ENCODE measurements at places on chromosomes 2 and 18.
A peak's percentile ranks its signal among the peaks of the same experiment; 100 is the strongest.

DNA sequence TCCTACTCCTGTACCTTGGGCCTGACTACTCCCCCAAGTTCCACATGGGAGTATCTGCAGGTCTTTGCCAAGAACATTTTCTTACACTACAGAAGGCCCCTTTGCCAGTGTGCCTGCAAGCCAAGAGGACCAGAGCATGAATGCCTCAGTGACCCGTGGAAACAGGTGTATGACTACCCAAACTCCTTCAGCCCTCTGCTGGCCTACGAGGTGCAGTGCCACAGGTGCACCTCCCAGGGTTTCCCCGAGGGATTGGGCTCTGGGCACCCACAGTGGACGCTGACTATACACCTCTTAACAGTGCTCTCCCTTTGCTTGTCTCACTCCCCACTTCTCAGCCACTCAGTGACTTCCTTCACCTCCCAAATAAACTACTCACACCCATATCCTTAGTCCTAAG, 91.4 kb downstream of the COL6A3 start:
- peak; percentile 55 for DNase-seq

GRCh38 chr2:208315081-208315788, 49.2 kb downstream of the PIKFYVE start:
- DNase-seq, result no peak

DNA sequence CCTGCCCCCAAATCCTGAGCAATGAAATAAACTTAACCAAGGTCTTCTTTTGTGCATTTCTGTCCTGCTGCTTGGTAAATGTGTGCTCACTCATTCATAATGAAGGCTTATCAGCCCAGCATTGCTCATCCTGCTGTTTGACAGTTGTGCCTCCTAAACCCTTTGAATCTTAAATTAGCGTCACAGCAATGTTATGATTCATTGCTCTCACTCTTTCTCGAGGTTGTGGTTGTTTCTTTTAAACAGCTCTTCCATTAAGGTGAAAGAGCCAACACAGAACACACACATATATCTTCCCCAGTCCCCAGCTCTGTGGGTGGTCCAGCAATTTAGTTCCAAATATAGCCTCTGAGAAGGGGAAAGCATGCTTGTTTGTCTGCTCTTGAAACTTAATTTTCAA, 84.0 kb downstream of the EVA1A start:
- DNase-seq, result no peak

GRCh38 chr2:96506016-96506906, 1.1 kb upstream of the NEURL3 start:
- DNase-seq, result peak; percentile 45

DNA sequence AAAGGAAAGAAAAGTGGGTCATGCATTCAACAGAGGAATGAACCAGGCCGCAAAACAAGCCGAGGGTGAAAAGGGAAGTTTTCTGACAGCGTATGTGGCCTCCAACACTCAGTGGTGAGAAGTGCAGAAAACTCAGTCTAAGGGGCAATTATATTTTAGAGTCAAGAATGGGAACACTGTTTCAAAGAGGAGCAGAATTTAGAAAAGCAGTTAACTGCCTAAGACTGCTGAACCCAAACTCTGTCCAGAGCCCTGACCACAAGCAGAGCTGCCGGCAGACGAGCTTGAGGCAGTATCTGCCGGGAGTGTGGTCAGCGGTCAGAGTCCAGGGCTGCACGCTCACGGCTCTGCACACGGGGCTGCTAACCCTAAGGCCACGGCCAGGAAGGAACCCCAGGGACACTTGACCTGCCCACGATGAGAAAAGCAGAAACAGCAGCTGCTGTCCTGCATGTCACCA, 347.0 kb upstream of the ID2 start:
- DNase-seq, result no peak

- DNase-seq, result no peak
These were observed 750.5 kb downstream of the CPS1 start for GRCh38 chr2:211306929-211307328.

- no peak for DNase-seq
These were observed 52.2 kb upstream of the PTPRM start for GRCh38 chr18:7514796-7515440.

GRCh38 chr2:22454826-22455485, 930.0 kb upstream of the KLHL29 start:
- DNase-seq, result no peak

GRCh38 chr18:52310651-52311050, 29.3 kb upstream of the DCC start:
- DNase-seq, result no peak

DNA sequence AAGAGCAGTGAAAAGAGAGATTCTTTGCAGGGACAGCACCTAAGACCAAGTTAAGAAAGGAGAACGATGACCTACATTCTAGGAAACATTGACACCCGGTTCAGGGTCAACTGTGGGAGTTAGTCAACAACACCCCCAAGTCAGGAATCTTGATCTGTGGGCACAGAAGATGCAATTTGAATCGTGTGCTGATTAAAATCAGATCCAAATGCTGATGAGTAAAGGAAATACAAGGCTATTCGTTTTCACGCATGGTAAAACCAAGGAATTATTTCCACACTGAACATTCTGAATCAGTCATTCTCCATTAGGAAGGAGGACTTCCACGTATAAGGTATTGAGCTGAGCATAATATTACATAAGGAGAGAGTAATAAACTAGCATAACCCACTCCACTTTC, 124.2 kb downstream of the COPS8 start:
- DNase-seq, result no peak

DNA sequence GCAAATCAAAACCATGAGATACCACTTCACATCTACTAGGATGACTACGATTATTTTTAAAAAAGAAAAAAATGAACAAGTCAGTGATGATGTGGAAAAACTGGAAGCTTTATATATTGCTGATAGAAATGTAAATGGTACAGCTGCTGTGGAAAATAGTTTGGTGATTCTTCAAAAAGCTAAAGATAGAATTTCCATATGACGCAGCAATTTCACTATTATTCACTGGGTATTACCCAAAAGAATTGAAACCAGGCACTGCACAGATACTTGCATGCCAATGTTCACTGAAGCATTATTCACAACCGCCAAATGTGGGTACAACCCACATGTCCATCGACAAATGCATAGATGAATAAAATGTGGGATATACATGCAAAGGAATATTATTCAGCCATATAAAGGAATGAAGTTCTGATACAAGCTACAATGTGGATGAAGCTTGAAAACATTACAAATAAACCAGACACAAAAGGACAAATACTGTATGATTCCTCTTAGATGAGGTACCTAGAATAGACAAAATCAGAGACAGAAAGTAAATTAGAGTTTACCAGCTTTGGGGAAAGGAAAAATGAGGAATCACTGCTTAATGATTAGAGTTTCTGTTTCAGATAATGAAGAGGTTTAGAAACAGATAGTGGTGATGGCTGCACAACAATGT, 11.1 kb downstream of the RTTN start:
- DNase-seq, result no peak

DNA sequence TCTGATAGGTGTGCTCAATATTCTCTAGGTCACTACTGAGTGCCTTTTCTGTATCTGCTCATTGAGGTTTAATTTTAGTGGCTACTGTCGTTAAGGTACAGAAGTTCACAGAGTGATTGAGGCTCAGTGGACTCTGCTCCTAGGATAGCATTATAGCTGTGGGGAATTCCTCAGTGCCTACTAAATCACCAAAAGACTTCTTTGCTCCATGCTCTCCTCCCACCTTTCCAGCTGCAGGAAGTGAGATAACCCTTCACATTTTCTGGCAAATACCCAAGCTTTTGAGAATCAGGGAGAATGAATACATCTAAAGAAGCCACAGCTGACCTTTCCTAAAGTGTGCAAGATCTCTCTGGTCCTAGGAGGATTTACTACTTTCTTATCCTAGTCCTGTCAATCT, 95.2 kb upstream of the FSIP2 start:
- DNase-seq, result no peak

GRCh38 chr2:45103351-45104345, 94.4 kb upstream of the SIX2 start:
- no peak for DNase-seq

DNA sequence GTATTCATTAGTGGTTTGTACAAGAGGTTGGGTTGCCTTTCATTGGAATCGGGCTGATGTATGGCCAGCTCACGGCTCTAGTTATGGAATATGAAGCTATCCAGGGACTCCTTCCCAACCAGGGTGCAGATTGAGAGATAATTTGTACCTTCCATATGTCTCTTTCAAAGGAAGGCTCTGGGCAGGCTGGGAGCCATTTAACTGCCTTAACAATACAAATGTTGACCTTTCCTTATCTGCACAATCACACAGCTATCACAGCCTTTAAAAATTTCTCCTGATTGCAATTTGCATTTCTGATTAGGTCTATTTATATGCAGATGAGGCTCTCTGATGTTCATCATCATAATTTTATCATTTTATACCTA, 58.7 kb downstream of the MYO3B start:
- no peak for DNase-seq

DNA sequence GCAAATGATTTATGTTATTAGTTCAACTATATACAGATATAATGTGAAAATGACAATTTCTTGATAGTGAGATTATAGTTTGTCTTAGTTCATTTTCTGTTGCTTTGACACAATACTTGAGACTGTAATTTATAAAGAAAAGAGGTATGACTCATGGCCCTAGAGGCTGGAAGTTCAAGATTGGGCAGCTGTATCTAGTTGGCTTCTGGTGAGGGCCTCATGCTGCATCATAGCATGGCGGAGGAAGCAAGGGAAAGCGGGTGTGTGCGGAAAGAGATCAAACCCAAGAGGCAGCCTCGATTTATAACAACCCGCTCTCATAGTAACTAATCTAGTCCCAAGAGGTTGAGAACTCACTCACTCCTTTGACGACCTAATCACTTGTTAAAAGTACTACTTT, 11.4 kb downstream of the PLEKHA3 start:
- DNase-seq, result no peak

GRCh38 chr2:169968743-169969142, 141.5 kb downstream of the UBR3 start:
- no peak for DNase-seq

DNA sequence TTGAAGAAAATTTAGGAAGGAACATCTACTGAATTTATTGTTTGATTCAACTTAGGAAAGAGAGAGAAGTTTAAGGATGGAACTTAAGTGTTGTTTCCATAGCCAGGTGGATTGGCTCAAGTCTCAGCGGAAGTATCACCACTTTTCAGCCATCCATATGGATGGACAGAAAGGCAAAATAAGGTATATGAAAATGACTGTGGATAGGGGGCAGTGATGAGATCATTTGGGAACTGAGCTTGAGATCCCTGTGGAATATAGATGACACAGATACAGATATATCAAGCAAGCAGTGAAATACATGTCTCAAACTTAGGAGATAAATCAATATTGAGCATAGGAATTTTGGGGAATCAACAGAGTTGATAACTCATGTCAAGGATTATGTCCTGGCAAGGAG, 1462.7 kb upstream of the NXPH2 start:
- no peak for DNase-seq

- peak; percentile 65 for DNase-seq
These were observed 30.7 kb downstream of the DGKD start for GRCh38 chr2:233384811-233385488.

DNA sequence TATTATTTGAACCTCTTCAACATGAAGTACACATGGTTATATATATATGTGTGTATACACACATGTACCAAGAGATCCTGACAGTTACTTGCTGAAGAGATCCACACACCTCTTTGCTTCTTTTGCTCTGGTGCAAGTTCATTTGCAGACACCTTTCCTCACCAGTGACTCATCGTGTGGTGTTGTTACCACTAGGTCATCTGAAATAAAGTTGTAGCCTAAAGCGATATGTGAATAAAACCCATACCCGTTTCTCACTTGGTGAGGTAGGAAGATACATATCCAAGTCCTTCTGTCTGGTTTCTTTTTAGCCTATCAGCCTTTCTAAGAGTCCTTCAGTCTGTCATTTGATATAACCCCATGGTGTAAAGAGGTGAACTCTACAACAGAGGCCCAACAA, 379.4 kb upstream of the RAB12 start:
- DNase-seq, result no peak

GRCh38 chr2:25957743-25958142, 24.6 kb downstream of the KIF3C start:
- DNase-seq, result no peak

DNA sequence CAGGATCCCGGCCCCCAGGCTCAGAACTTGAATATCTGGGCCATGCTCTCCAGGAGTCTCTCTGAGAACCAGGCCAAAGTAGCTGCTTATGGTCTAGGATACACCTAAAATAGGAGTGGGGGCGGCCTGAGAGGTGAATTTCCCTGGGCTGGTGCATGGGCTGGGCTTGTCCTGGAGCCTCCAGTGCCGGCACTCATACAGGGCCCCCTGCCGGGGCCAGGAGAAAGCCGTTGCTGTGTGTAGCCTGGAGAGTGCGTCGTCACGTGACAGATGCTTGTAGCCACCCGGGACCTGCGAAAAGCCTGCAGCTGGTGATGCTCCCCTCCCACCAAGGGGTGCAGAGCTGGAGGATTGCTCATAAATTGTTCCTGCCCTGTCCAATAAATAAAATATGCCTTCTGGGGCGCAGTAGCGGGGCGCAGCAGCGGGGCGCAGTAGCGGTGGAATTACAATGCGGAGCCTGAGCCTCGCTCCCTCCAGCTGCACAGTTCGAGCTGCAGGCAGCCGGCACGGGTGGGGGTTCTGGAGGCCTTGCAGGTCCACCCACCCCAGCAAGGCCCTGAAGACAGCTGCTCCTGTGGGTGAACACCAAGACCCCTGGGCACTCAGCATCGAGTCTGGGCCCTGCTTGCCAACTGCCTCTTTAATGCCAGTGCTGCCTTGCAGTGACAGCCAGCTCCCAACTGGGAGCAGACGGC, 289.9 kb downstream of the NDUFA10 start:
- no peak for DNase-seq

- no peak for DNase-seq
These were observed 286.5 kb downstream of the THSD7B start for GRCh38 chr2:137051778-137052398.

- DNase-seq, result no peak
These were observed 876 bp downstream of the CNTNAP5 start for GRCh38 chr2:124025891-124026434.

DNA sequence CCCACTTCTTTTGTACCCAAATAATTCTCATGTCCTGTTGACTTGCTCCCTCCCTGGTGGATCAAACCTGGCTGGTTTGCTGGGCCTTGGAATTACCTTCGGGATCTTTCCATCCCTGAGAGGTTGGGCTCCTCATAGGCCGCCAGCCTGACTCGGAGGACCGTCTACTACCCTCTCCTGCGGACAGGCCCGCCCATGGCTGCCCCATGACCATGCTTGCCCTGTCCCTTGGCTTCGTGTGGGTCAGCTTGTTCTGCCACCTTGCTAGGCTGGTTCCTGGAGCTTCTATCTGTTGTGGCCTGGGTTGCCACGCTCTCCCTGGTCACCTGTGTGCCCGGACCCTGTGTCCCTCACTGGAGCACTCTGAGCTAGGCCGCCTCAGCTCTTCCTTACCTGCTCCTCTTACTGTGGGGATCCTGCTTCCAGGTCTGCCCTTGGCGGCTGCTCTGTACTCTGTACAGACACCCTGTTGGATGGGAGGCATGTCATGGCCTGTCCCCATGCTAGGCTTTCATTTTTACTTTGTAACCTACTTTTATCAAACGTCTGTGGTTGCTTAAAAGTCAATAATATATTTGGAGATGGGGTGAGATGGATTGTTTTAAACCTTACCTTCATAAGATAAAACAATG, 29.7 kb upstream of the FHL2 start:
- DNase-seq, result no peak

GRCh38 chr18:70149616-70150301, 55.7 kb downstream of the RTTN start:
- no peak for DNase-seq

- DNase-seq, result no peak
These were observed 163.2 kb downstream of the KCNE4 start for GRCh38 chr2:223215254-223215516.

Measured in activated CD8-positive, alpha-beta memory T cell treated with anti-CD3 and anti-CD28 coated beads, Interleukin-2, amount 50 U/mL, for 48 hours (primary cell).